ENCODE measurements at places on chromosomes 5 and 9. TPM values are rescaled to one million over a fixed set of nuclear protein-coding genes. Genes with fewer than 3 reads are reported as not detected.
A peak's percentile ranks its signal among the peaks of the same experiment; 100 is the strongest.

GRCh38 chr9:82777366-82777765 lies 285.6 kb downstream of the RASEF start:
- no peak for DNase-seq

Gene GBGT1
- polyA plus RNA-seq, result 7.4 TPM

GRCh38 chr5:160272264-160272663 lies 40.1 kb downstream of the CCNJL start:
- DNase-seq, result no peak

GRCh38 chr5:195401-196160 lies 4.3 kb downstream of the LRRC14B start:
- DNase-seq, result peak; percentile 35

Gene NUTM2G
- polyA plus RNA-seq, result 0.02 TPM

Gene IL4
- not detected for polyA plus RNA-seq

GRCh38 chr5:32044939-32045338 lies 129.2 kb downstream of the GOLPH3 start:
- DNase-seq, result no peak

Gene CCDC112
- 4.1 TPM for polyA plus RNA-seq

DNA sequence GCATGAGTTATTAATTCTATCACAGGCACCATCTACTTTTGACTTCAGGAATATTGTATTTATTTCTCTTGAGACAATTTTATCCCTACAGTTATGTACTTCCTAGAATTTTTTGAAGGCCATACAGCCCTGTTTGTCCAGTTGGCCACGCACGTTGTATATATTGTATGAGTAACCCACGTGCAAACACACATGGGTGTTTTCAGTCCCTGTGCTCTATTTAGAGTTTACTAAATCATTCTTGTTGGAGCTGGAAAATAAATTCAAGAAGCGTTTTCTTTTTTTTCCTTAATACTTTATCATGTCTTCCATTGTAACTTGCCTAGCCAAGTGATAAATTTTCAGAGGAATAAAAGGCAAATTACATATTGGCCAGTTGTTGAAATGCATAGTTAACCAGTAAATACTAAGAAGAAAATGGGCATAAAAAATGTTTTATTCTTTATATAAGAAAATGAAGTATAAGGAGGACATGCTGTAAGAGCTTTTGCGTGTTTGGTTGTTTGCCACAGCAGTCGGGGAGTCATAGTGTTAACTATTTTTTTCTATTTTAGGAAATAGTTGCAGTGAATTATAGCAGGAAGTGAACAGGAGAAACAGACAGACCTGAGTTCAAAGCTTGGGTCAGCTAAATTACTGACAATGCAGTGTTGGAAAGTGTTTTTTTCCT lies 86.4 kb upstream of the MINAR2 start:
- no peak for DNase-seq

GRCh38 chr9:6838158-6838557 lies 80.4 kb downstream of the KDM4C start:
- no peak for DNase-seq

Measured in right cardiac atrium (tissue), 5 donors.